ENCODE measurements at places on chromosomes 3 and 15. TPM values are rescaled to one million over a fixed set of nuclear protein-coding genes. Genes with fewer than 3 reads are reported as not detected.

- DNase-seq, result peak; percentile 90
Observed at GRCh38 chr3:152272771-152273242, 4.1 kb downstream of the MBNL1 start.

- DNase-seq, result no peak
Observed at GRCh38 chr15:36230776-36231175, 348.6 kb upstream of the CDIN1 start.

DNA sequence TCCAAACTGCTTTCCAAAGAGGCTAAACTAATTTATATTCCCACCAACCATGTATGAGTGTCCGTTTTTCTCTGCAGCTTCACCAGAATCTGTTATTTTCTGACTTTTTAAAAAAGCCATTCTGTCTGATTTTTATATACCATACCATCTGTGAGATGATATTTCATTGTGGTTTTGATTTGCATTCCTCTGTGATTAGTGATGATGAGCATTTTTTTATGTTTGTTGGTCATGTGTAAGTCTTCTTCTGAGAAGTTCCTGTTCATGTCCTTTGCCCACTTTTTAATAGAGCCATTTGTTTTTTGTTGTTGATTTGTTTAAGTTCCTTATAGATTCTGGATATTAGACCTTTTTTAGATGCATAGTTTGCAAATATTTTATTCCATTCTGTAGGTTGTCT, 179.4 kb upstream of the ALCAM start:
- DNase-seq, result no peak

- DNase-seq, result no peak
Observed at GRCh38 chr3:11001020-11001657, 8.6 kb downstream of the SLC6A1 start.

GRCh38 chr3:63644212-63644797, 8.2 kb upstream of the SNTN start:
- no peak for DNase-seq

DNA sequence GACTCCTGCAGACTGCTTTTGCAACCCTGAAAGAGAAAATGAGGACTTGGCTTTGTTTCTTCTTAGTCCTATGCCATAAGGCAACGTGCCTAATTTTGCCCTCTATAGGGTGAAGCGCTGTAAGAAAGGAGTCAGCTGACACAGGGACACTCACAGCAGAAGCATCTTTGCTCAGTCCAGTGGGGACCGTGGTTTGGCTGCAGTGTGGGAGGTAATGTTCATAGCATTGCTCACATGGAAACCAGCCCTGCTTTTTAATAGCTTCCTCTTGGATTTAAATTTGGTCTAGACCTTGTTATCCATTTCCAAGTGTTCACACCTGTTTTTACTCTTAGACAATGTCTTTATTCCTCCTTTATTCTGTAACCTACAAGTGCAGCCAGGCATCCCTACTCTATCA, 1032.1 kb downstream of the NTRK3 start:
- peak; percentile 57 for DNase-seq

DNA sequence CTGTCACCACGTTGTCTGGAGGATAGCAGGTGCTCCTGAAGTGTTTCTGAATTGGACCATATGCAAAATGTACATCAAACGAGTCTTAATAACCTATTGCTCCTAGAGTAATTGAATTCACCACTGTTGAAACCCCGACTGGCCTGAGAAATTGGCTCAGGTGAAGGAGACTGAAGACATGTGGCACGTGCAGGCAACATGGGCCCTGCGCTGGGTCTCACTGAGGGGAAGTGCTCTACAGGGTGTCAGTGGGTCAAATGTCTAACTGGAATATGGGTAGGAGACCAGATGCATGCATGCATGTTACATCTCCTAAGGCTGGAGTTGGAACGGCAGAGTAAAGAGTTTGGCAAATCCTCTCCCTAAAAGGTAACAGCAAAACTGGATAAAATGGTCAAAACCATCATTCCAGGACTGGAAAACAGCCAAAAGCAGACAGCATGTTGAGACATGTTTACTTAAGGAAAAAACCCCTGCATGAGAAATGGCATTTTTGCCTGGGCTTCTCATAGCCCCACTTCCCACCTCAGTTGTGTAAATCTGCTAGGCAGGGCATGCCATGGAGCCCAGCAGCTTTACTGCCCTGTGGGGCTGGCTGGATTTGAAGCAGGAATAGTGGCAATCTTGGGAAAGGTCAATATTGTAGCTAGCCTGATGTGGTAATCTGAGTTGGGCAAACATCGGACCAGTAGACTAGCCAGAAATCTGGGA, 131.3 kb downstream of the TJP1 start:
- DNase-seq, result no peak

DNA sequence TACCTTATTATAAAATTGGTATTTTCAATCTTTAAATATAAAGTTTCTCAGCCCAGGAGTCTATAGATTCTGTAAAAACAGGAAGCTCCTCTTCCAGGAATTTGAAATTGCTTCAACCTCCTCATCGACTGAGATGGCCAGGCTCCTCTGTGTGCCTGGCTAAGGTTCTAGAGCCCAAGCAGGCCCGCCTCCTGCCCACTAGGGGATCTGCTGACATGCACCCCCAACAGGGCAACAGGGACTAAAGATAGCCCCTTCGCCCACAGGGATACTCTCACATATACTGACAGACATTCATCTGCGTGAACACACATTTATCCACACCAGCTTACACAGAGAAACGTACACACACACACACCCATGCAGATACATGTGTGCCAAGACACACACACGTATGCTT, 183.1 kb upstream of the TLE3 start:
- no peak for DNase-seq

GRCh38 chr3:135694142-135694541, 271.4 kb upstream of the PPP2R3A start:
- DNase-seq, result no peak

GRCh38 chr3:127544192-127544802, 46.2 kb downstream of the TPRA1 start:
- DNase-seq, result peak; percentile 57

- DNase-seq, result no peak
Observed at GRCh38 chr3:85790445-85791030, 831.7 kb downstream of the CADM2 start.

- peak; percentile 34 for DNase-seq
Observed at GRCh38 chr15:29668120-29668602, 154.1 kb downstream of the TJP1 start.

GRCh38 chr15:89496155-89497098, at the start of gene RHCG:
TSS of gene RHCG (minus strand) at chr15:89496583. CDS start at chr15:89496544, 39 bp downstream.
- DNase-seq, result no peak

DNA sequence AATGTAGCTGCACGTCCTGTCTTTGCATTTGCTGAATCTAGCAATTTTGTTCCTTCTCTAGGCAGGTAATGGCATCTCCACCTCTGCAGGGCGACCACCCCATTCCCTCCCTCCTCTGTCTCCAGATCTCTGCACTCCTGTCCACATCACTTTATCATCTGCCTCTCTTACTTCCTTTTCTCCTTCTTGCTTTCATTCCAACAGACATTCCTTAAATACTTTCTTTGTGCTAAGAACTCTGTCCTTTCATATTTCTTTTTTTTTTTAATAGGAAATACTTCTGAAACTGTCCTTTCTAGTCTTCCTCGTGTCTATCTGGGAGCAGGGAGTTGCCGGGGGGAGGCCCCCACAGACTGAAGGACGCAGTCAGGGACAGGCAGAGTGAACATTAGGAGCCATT, 7.2 kb downstream of the ITIH3 start:
- DNase-seq, result no peak

DNA sequence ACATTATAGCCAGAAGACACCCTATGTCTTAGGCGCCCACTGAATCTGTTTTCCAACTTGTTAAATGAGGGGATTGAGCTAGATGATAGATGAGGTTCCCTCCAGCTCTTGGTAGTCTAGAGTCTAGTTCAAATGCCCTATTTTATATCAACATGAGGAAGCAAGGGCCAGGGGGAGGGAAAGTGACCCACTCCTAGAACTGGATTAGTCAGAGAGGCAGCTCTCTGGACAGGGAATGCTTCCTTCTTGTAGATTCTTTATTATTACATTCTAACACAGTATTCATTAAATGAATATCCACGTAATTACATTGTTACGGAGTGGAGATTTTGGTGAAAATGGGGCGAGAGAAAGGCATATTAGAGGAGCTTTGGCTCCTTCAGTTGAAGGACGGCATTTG, 89.5 kb downstream of the RAD18 start:
- DNase-seq, result no peak

DNA sequence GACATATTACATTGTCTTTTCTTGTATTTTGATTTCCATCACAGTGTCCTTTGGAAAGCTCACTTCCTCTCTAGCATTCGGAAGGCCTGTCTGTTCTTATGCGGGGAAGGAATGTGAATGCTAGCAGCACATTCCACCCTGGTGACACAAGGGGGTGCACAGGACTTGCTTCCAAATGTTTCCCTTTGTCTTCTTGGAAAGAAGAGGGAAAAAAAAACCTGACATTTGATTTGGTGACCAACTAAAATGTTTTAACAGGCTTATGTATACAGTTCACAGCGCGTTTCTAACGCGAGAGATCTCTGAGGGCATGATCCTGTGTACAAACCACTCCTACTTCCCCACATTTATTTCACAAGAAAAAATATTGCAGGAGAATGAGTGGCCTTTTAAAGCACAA, 107.6 kb upstream of the FXR1 start:
- DNase-seq, result peak; percentile 20

DNA sequence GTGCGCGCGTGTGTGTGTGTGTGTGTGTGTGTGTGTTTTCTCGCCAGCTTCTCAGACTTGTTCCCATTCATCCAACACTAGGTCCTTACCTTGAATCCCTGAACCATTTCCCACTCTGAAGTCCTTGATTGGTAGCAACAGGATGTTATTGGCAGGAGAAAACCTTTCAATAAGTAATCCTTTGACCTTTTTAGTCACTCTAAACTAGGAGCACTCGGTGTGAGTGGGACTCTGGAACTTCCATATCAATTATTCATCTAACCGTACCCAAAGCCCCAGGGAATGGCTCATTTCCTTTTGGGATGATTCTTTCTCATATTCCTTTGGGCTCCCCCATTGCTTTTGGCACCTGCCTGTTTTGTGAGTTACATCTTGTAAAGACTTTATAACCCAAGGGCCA, 140.2 kb upstream of the SPRED1 start:
- DNase-seq, result no peak

DNA sequence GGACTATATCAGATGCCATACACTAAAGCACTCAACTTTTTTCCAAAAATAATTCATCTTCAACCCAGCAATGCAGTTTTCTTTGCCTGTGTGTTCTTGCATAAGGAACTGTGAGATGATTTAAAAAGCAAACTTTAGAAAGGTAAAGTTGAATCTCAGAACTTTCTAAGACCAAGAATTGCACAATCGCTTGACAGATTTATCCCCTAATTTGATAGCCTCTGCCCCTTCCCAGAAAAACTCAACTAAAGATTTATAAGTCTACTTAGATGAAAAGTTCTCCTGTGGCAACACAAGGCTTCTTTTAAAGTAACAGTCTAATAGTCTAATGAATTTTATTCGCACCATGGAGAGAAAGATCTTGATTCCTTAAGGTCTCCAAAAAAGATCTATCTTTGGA, 259.3 kb downstream of the MAGI1 start:
- DNase-seq, result no peak

- peak; percentile 74 for DNase-seq
Observed at GRCh38 chr3:10518506-10519150, 13.2 kb upstream of the ATP2B2 start.

DNA sequence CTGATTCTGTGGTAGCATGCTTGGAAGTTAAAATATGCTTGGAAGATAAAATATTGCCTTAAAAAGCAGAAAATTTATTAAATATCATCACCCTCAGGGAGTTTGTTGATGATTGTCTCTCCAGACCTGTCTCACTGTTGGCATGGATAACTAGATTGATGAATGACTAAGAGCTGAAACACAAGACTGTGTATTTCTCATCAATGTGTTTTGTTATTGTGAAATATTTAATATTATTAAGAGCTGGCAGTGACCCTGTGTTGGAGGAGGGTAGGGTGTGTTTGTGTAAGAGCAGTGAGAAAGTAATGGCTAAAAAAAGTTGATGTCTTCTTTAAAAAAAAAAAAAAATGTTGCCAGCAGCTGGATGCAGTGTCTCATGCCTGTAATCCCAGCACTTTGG, 82.2 kb downstream of the ITPR1 start:
- no peak for DNase-seq

- no peak for DNase-seq
Observed at GRCh38 chr15:89377842-89378295, 43.2 kb upstream of the POLG start.

DNA sequence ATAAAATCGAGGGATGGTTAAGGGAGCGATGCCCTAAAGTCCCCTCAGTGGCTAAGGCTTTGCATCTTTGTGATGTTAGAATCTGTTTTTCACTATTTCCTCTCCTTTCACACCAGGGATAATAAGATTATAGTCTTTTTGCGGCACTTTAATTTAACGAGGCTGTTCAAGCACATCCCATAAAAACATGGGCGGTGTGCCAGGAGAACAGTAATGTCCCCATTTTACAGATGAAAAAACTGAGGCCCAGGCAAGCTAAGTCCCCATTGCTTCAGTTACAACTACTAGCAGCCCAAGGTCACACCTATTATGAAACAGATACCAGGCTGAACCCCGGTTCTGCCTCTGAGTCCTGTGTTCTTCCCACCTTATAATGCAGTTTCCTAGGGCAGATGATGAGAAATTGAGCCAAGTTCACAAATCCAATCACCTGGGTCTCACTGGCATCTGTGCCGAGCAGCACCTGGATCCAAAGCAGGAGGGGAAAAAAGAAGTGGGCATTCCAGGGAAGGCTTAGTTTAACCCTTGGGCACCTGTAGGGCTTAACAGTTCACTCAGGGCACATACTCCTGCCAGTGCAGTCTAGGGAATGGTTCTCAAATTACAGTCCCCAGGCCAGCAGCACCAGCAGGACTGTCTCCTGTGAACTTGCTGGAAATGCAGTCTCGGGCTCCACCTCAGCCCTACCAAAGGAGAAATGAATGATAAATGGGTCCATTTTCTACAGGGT, 169.3 kb downstream of the RAB11A start:
- DNase-seq, result no peak

DNA sequence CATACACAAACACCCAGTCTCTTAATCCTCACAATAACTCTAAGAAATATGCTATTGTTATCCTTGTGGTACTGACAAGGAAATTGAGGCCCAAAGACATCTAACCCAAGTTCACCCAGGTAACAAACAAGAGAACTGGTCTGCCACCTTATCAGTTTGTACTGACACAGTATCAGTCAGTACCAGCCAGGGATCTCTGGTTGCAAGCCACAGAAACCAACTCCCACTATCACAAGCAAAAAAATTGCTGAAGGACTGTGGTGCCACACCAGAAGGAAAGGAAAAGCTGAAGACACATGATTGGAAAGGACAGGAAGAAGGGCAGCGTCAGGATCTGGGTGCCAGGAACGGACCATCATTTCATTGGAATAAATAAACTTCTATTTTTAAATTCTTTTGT, 63.8 kb upstream of the GLCE start:
- DNase-seq, result no peak

Gene BFSP2
- not detected for total RNA-seq

Gene EEFSEC
- 6.8 TPM for total RNA-seq

Gene KY
- not detected for total RNA-seq

Gene ITPKA
- total RNA-seq, result 1.4 TPM

Gene BDH1
- 23.5 TPM for total RNA-seq

Gene GNAI2
- 114 TPM for total RNA-seq

Gene CNBP
- 476 TPM for total RNA-seq

Gene MESP2
- total RNA-seq, result not detected

Gene LXN
- total RNA-seq, result not detected

Gene COL7A1
- total RNA-seq, result 1.3 TPM

Gene ACTRT3
- total RNA-seq, result 4.3 TPM

Data from MG63 (cell line).